T-helper 2 cell (primary cell): ENCODE measurements at places on chromosomes 4 and X.

DNA sequence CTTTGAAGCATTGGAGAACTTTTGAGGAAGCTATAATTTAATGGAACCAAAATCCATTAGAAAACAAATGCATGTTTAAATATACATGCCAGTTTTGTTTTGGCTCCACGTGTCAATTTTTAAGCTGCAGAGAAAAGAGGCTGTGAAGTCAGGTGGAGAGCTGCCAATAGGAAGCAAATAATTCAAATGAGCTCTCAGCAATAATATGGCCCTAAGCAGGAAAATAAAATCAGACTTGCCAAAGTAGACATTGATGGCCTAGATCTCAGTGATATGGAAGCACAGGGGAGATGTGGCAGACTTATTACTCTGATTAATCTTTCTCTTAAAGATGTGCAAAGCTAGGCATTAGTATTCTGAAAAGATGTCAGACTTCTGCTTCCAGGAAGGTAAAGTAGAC lies 769.8 kb upstream of the NDST4 start:
- DNase-seq: no peak

DNA sequence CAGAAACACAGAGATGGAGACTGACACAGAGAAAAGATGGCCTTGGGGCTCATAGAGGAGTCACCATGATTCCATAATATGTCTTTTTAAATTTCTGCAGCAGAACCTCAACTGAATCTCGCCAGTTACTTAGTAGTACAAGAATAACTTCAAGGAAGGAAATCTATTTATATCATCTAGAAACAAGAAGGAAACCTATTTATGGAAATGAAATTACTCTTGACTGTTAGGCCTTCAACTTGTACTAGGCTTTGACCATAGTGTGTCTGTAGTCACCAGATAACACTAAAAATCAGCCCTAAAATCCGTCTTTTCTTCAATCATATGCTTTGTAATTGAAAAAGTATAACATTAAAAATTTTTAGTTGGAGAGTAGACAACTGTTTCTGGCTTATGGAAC lies 740.4 kb downstream of the TRIML1 start:
- DNase-seq: no peak

DNA sequence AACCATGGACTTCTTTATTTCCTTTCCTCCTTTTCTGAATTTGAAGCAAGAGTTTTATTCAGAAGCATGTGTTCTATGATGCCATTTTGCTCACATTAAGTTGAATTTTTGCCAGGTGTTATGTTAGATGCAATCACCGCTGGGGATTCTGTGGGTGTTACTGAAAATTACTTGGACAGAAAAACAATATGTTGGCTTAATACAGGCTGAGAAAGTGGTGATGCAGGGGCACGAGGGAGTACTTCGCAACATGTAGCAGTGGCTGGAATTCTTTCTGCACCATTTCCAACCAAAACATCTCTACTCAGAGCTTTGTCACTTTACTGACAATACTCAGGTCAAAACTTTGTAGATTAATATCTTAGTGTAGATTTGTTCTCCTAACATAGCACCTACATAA lies 109.2 kb upstream of the PCDH18 start:
- no peak for DNase-seq

- peak; percentile 75 for DNase-seq
Observed at GRCh38 chr4:10577018-10577417, 107.5 kb downstream of the CLNK start.

GRCh38 chr4:71441186-71442169 lies 102.7 kb downstream of the SLC4A4 start:
- DNase-seq: no peak

DNA sequence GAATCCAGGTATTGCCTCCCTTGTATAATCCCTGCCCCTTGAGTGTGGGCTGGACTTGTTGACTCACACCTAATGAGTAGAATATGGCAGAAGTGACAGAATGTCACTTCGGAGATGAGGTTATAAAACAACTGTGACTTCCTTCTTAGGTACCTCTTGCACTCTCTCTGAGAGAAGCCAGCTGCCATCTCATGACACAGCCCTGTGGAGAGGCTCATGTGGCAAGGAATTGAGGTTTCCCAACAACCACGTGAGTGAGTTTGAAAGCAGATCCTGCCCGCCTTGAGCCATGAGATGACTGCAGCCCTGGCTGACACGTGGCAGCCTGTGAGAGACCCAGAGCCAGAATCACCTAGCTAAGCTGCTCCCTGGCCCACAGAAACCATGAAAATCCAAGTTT lies 13.5 kb downstream of the ASB11 start:
- DNase-seq: no peak

- DNase-seq: no peak
Observed at GRCh38 chr4:30875658-30876269, 155.6 kb downstream of the PCDH7 start.

- no peak for DNase-seq
Observed at GRCh38 chr4:184722798-184723197, 11.1 kb downstream of the CENPU start.

- no peak for DNase-seq
Observed at GRCh38 chr4:88285235-88285653, 883 bp upstream of the PPM1K start.

DNA sequence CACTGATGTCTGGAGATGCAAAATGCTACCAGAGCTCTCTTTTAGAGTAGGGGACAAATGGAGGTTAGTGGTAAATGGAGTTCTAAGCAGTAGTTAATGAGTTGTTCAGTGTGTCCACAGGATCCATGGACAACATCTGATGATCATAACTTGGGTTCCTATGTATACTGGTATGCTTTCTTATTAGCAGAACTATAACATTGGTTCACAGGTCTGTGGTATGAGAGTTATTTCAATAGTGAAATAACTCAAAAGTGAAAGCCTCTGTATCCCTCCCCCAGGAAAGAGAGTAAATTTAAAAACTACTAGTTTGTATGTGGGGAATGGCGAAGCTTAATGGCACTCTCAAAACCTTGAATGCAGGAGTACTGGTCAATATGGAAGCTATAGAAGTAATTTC lies 363.5 kb upstream of the EMCN start:
- no peak for DNase-seq

DNA sequence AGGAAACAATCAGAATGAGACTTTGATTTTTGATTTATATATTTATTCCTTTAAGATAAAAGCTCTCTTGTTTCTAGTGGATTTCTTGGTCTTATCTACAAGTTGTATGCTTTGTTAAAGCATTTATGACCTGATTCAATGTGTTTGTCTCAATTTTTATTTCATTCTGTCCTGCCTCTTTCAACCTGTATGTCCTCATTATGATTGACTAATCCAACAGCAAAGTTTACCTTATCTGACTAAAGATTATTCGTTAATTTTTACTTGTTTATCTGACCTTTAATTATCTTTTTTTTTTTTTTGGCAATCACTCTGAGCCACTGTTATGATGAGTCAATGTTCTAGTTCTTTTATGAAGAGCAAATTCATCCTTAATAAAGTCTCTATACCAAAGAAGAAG lies 54.9 kb downstream of the UGT2A3 start:
- DNase-seq: no peak

DNA sequence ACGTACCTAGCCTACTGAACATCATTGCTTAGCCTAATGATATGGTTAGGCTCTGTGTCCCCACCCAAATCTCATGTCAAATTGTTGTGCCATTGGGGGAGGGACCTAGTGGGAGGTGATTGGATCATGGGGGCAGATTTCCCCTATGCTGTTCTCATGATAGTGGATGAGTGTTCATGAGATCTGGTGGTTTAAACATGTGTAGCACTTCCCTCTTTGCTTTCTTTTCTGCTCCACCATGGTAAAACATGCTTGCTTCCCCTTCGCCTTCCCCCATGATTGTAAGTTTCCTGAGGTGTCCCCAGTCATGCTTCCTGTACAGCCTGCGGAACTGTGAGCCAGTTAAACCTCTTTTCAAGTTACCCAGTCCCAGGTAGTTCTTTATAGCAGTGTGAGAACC lies 102.6 kb downstream of the RAPGEF2 start:
- no peak for DNase-seq
